ENCODE measurements at places on chromosomes 1 and 21.

GRCh38 chr1:170155055-170155454 is 9.3 kb downstream of the NTMT2 start:
- DNase-seq = no peak

- no peak for DNase-seq
Measured at GRCh38 chr1:28159680-28160079, 16.8 kb downstream of the PTAFR start.

GRCh38 chr1:158932171-158932570 is 819 bp downstream of the PYHIN1 start:
- no peak for DNase-seq

GRCh38 chr1:223244366-223245103 is 101.5 kb upstream of the TLR5 start:
- DNase-seq = no peak

DNA sequence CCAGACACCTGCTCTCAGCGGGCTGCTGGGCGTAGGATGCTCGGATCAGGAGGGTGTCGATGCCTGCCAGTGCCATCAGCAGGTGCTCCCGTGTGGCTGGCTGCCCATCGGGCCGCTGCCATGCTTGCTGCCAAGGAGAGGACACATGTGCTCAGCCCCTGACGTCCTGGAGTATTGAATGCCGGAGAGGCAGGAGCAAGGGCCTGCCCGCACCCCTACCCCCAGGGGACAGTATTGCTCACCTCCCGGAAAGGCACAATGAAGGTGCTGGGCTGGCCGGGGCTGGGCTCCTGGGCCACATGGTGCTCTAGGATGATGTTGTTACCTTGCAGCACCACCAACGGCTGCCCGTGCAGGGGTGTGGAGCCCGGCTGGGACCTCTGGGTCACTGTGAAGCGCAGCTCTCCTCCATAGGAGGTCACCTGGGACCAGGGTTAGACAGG is 61.5 kb downstream of the HSPG2 start:
- no peak for DNase-seq

- no peak for DNase-seq
Measured at GRCh38 chr1:206636671-206637070, 1.3 kb downstream of the DYRK3 start.
